Stomach (tissue), 19 donors: ENCODE measurements at places on chromosomes 2 and 18. TPM values are rescaled to one million over a fixed set of nuclear protein-coding genes. Genes with fewer than 3 reads are reported as not detected.

Gene REG1B
- 52.9 TPM for polyA plus RNA-seq

DNA sequence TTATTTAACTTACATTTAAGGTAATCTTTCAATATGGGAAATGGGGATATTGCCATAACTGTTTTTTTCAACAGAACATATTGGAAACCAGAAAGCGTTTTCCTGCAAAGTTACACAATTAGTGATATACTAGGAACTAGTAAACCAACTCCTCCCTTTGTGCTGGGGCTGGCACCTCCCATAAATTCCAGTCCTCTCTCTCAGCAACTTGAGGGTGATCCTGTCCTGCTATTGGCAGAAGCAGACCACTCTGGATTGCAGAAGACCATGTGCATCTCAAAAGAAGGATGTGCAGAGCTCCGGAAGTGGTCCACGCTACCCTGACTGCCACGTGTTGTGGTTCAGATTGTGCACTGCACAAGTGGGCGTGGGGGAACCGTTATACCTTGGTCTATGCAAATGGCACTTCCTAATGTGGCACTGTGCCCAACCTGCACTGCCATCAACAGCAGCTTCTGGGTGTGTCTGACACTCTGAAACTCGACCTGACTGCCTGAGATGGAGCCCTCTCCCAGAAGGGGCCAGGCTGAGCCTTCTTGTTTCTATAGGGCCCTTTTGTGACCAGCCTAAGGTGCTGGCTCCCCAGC lies 219.2 kb downstream of the ZNF516 start:
- DNase-seq, result no peak

DNA sequence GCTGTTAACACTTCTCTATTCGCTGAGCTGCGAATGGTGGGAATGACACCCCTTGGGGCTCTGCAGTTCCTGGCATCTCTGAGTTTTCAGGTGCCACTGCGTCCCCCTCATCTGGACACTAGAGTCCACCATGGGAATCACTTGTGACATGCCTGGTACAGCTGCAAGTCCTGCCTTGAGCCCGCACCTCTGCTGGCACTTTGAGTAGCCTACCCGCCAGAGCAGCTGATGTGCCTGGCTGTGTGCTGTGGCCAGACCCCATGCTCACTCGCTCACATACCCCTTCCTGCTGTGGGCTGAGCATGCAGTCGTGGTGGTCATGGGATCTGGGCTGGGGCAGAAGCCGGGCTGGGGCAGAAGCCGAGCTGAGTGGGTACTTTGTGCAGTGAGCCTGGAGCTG lies 117.6 kb downstream of the RND3 start:
- DNase-seq, result no peak

GRCh38 chr2:133753665-133754064 lies 185.4 kb upstream of the NCKAP5 start:
- no peak for DNase-seq

Gene GCG
- 0.50 TPM for polyA plus RNA-seq

- DNase-seq, result no peak
Measured at GRCh38 chr2:99787769-99788382, 298.1 kb upstream of the REV1 start.

Gene CCBE1
- 0.61 TPM for polyA plus RNA-seq

DNA sequence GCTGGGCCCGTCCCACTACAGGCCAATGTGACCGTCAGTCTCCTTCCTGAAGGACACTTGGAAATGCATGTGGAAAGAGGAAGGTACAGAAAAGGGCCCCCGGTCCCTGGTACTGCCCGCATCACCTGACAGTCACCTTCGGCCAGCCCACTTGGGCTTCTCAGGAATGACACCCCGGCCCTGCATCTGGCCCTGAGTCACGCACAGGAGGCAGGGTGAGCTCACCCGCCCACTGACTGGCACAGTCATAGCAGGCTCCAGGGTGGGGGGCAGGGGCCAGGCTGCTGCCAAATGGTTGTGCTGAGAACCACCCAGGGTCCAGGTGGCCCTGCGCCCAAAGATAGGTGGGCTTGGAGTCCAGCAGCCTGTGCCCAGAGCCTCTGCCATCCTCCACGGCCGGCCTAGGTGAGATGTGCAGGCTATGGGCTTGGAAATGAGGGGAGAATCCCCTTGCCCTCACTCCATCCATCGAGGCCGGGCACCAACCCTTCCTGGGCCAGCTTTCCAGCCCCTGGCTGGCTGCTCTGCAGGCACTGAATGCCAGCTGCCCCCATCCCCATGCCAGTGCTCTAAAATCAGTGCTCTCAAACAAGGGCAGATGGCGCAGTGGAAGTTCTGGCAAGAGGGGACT lies 14.1 kb downstream of the EMX1 start:
- DNase-seq, result no peak

- DNase-seq, result no peak
Measured at GRCh38 chr2:62010632-62011256, 105.3 kb downstream of the COMMD1 start.

Gene SCYGR4
- polyA plus RNA-seq, result not detected

DNA sequence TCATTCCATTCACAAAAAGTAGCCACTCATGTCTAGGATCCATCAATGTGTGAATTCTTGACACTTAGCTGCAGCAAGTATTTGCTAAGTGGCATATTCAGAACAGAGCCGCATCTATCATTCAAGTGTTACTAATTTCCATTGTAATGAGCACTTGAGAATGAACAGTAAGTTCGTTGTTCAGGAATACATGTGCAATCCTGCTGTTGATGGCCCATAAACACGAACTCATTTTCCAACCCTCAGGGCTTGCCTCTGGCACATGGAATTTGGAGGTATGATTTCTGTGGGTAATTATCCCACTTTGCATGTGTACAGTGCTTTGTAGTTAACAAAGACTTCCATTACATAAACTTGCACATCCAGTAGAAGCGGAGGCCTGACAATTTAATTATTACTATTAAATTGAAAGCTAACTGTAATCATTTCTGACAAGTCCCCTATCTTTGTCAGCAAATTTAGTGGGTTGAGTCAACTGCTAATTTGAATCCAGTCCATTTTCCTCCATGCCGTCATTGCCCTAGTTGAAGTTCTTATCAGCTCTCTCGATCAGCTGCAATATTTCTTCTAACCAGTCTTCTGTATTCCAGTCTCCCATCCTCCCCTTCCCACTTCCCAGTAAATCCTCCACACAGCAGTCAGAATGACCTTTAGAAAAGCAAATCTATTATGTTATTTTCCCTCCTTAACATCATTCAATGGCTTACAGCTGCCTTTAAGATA lies 116.0 kb upstream of the AQP4 start:
- DNase-seq, result no peak

DNA sequence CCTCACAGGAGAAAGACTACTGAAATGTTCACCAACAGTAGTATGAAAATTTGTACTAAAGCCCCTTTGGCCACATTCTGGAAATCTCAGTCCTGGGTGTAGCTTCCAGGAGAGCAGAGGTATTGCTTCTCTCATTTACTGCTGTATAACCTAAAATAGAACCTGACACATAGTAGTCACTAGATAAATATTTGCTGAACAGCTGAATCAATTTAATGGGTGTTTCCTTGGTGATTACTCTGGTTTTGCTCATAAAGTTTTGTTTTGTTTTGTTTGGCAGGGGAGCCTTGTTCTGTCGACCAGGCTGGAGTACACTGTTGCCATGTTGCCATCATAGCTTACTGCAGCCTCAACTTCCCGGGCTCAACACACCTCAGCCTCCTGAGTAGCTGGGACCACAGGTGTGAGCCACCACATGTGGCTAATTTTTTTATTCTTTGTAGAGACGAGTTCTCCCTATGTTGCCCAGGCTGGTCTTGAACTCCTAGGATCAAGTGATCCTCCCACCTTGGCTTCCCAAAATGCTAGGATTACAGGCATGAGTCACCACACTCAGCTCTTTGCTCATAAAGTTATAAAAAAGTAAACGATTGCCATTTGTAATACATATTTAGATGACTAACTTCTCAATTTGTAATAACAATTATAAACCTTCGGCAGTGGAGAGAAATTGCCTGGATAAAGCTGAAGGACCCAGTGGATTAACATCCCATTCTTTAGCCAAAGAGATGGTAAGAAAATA lies 11.5 kb upstream of the PARD3B start:
- DNase-seq, result no peak

DNA sequence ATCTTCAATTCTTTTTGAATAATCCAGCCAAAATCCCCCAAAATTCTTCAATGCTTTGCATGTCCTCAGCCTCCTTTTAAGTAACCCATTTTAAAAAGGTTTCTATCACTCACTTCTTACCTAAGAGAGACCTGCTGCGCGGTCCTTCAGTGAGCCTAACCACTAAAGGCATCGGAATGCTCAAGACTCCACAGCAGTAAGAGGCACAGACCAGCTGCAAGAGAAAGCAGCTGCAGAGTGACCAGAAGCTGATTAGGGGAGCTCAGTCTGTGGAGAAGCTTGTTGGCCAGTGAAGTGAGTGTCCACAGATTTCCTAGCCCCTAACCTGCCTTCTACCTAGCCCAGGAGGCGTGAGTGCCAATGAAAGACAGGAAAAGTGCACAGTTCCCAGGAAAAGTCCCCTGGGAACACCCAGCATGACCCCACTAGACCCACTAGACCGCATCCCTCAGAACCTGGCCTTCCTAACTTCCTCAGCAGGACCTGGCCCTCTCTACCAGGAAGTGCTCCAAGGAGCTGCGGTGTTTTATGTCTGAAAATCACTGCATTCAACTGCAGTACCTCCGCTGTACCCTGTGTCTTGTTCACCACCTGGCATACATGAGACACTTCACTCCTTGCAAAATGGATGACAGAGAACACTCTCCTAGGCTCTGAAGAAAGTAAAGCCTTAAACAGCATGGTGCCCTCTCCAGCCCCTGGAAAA lies 10.1 kb downstream of the MBOAT2 start:
- DNase-seq, result no peak

- DNase-seq, result no peak
Measured at GRCh38 chr2:57908736-57909161, 137.9 kb upstream of the VRK2 start.

GRCh38 chr2:8566774-8567468 lies 114.9 kb upstream of the ID2 start:
- no peak for DNase-seq

DNA sequence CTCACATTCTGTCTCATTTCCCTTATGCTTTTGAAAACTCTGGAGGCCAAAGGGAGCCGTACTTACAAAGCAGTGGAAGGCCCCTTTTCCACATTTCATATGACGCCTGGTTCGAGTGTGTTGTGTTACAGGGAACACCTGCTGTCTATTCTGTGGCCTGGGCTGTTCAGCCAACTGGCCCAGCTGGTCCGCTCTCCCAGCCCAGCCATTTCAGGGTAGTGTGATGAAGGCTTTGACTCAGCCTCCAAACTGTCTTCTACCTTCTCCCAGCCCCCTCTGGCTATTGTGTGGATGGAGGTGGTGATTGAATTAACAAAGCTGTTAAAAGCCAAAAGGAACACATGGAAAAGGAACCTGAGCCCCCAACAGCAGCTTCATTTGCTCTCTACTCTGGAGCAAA lies 233.8 kb downstream of the ICOS start:
- no peak for DNase-seq

DNA sequence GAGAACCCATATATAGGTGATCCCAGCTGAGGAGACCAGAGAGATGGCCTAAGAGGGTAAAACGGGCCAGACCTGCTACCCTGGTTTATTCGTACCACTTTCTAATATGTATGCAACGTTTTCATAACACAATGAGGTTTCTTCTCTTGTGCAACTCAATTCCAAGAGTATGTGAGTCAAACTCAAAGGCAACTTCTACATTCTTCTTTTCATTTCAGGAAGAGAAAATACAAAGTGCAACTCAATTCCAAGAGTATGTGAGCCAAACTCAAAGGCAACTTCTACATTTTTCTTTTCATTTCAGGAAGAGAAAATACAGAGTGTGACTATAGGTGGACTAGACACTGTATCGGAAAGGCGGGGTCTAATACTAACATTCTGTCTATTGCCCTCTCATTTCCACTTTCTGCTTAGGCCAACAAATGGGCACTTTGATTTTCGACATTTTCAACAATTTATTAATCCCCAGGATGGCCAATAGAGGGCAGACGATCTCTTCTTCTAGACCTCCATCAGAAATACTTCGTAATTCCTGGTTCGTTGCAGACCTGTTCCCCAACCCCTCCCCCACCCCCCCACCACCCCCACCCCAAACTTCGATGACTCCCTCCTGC lies 3.7 kb upstream of the CRIM1 start:
- DNase-seq, result peak; percentile 80

Gene C18orf54
- not detected for polyA plus RNA-seq

DNA sequence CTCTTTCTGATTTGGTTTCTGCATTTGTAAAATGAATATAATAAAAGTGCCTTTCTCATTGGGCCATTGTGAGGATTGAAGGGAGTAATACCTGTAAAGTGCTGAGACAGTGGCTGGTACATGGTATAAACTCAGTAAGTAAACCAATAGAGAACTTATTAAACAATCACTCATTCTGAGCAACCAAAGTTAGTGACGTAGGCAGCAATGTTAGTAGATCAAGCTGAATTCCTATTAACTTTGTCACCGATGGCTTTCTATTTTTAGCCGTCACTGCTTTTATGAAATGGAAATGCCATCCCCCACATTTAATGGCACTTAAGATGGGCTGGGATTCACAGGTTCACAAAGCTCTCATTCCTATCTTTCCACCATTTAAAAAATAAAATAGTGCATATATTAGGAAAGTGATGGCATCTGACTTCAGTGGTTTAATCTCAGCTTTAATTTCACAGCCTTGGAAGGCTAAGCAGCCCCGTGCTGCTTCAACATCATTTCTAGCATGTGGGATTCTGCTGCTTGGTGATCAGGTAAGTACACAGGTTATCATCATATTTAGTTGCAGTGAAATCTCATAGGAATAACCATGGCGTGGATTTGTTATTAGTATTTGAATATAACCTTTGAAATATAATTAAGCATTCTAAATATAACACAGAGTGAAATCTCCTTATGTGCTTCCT lies 17.6 kb upstream of the PPP4R1 start:
- DNase-seq, result peak; percentile 67

Gene ALPG
- polyA plus RNA-seq, result not detected

Gene SLC38A11
- polyA plus RNA-seq, result 5.3 TPM

Gene ID2
- polyA plus RNA-seq, result 67.2 TPM

GRCh38 chr2:3768960-3769765 lies 65.8 kb downstream of the DCDC2C start:
- no peak for DNase-seq

Gene ASB18
- not detected for polyA plus RNA-seq

DNA sequence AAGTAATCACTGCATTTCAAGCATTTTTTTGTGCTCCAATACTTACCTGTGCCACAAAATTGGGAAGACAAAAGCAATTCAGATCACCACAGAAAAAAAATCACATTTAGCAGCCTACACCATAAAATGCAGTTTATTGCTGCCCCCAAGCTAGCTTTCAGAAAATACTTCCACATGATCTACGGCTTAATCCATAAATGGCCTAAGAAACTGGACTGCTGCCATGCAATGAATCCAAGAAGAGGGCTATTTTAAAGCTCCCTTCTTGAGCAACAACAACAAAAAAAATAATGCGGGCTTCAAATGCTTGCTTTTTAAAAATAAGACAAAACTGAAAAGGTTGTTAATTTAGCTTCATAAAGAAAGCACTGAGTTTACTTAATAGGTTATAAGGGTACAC lies 272.3 kb downstream of the RAD51AP2 start:
- DNase-seq, result no peak

Gene OSR1
- polyA plus RNA-seq, result 5.5 TPM

DNA sequence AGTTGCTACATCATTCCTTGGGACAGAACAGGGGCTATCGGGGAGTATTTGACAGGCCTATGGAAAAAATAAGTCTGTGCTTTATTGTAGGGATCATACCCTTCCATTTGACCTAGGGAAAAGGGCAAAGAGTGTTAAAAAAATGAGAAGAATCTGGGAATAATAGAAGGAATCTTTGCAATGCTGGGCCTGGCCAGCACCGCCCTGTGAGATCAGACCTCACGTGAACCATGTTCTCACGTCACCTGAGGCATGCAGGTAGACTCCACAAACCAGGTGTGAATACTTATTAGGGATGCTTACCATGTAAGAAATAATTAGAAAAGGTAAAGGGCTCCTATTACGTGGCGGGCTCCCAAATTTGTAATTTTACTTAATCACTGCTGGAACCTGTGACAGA lies 177.5 kb upstream of the GATA6 start:
- DNase-seq, result no peak
